ENCODE measurements at places on chromosomes 6 and 20.

DNA sequence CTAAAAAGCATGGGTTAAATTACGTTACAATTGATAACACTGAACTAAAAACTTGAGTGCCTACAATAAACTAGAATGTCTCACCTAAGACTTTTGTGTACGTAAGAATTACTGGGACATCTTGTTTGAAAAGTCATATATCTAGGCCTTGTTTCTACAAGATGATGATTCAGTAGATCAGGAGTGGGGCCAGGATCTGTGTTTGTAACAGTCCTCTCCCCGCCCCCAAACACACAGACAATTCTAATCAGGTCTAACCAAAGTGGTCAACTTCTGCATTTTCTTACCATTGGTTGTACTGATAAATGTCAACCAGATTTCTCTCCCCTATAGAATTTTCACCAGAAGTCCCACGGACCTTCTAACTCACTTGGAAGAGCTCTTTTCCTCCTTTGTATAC is 56.9 kb downstream of the RAMACL start:
- DNase-seq, result no peak

GRCh38 chr6:136031982-136032381 is 180.5 kb downstream of the PDE7B start:
- peak; percentile 4 for DNase-seq

GRCh38 chr6:73078908-73079610 is 146.2 kb downstream of the KHDC1L start:
- no peak for DNase-seq

GRCh38 chr6:135566311-135567068 is 69.0 kb upstream of the AHI1 start:
- DNase-seq, result no peak

GRCh38 chr6:157877573-157878438 is 54.8 kb downstream of the SNX9 start:
- no peak for DNase-seq

GRCh38 chr6:103522045-103522444 is 1337.7 kb downstream of the HACE1 start:
- DNase-seq, result no peak

GRCh38 chr6:139587469-139587868 is 213.0 kb upstream of the CITED2 start:
- no peak for DNase-seq

- no peak for DNase-seq
Observed at GRCh38 chr6:151349651-151350270, 41.6 kb downstream of the ZBTB2 start.

DNA sequence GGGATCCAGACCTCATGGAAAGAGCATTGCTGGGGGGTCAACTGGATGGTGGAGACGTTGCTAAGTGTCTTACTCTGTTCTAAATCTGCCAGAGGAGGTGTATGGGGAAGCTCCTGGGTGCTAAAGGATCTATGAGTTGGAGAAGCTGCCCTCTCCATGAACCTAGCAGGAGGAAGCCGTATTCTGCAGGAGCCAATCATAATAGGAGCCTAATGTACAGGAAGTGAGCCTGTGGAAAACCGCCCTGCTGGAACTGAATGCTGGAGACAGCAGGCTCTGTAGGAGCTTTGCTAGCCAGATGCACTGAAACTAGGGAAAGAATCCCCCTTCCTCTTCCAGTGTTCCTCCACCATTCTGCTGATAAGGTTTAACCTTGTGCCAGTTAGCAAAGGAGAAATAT is 10.9 kb downstream of the CASP8AP2 start:
- DNase-seq, result no peak

DNA sequence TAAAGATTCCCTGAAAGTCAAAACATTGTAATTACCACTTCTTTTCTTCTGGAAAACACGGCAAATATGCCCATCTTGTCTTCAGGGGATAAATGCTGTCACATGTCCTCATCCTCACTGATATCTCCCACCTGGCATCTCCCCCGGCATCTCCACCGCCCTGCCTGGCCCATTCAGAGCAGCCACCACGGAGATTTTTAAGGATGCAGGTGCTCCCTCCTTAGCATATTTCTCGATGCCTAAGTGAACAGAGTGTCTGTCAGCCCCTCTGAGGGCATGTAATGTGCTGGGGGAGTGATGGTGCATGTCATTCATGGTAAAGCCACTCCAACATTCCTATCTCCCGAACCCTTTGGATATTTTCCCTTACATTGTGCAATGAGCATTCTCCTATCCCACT is 215.5 kb downstream of the PREX1 start:
- DNase-seq, result no peak

- peak; percentile 71 for DNase-seq
Observed at GRCh38 chr6:16840725-16841124, 79.5 kb upstream of the ATXN1 start.

DNA sequence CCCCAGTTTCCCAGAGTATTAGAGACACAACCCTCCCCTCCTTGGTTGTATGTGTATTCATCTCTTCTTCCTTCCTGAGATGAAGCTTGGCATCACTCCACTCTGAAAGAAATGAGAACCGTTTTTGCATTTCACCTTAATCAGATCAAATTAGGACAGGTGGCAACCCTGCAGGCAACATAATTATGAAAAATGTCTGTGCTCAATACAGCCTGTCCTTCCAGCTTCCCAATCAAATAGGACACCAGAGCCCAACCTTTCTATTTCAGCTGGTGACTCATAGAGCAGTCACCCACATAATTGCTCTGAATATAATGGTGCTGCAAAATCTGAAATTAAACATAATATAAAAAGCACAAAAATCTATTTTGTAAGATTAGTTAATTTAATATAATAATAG is 310.2 kb upstream of the AGPAT4 start:
- DNase-seq, result no peak

DNA sequence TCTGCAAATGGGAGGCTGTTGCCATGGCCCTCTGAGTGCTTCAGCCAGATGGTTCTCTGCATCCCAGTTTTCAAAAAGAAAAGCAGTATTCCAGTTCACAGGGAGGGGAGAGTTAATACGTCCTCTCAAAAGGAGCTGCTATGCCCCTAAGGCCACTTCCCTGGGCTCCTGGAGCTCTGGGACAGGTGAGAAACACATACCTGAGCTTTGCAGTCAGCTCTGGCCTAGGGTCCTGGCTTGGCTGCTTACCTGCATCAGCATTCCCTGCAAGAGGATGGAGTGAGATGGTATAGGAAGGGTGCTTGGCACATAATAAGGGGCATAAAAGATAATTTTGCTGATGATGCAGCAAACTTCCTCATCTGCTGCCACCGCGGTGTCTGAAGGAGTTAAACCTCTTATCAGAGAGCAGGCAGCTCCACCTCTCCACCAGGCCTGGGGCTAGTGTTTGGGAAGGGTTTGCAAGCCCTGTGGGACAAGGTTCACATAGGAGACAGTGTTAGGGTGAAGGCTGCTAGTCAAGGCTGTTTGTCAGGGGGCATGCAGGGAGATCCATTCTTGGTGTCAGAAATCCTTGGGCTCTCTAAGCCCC is 62.7 kb downstream of the SLC24A3 start:
- no peak for DNase-seq

DNA sequence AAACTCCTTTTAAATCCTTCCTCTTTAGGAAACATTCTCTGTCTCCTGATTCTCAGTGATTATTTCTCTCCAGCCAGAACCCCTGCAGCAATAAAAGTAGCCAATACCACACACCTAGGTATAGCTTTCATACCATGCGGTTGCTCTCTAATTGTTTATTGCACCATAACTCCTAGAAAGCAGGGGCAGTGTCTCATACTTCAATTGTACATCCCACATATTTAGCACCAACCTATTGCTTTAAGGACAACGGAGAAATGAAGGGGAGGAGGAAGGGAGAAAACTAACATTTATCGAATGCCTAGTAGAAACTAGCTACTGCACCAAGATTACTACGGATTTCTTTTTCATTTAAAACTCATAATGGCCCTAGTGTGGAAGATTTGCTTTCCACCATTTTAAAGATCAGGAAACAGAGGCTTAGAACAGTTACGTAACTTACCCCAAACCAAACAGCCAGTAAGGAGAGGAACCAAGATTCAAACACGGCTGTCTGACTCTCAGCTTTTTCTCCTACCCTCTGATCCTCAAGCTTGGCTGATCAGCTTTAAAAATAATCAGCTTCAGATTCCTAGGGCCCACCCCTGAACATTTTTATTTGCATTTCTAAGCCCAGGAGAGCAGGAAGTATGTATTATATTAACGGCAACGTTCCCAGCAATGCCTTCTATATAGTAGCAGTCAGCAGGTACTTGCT is 43.4 kb upstream of the ATXN1 start:
- no peak for DNase-seq

DNA sequence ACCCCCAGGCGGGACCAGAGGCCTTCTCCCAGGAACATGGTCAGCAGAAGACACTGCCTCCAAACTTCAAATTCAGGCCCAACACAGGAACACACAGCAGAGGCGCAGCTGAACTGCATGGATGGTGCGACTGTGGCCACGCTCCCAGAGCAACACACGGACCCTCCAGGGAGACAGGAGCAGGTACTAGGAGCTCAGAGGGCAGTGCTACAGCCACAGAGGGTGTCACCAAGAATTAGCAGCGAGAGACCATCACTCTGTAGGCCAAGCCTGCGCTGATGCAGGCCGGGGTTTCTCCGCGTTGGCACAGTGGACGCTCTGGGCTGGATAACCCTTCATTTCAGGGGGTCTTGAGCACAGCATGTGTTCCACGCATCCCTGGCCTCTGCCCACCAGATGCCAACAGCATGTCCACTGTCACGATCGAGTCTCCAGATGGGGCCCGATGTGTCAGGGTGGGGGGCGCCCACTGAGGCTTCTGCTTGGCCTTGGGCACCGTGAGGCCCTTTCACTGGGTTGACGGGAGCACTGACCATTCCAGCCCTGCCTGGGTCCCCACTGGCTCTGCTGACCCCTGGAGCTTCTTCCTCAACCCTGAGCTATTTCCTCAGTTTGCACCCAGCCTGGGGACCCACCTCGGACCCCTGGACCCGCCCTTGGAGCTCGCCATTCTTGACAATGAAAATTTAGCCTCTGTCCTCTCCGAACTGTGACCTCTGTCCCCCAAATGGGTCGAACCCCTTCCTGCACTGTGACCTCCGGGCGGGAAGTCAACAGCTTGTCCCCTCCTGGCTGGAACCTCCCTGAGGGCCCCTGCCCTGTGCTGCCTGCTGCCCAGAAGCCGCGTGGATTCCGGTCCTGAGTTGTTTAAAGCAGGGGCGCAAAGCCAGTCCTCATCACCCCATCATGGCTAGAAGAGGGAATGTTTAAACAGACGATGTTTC is 239.4 kb downstream of the DLL1 start:
- no peak for DNase-seq

DNA sequence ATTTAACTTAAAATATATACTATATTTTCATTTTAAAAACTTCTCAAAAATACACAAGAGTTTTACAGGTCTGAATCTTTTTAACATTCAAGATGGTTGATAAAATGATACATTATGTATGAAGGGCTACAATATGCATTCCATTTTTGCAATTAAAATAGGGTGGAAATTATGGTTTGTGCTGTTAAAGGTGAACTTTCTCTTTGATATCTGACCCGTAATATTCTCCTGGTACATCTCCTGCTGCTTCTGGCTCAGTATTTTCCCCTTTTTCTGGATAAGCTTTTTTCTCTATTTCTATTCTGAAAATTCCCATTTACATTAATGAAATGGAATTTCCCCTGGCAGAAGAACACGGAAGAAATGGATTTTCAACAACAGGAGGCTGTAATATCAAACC is 27.4 kb upstream of the LCA5 start:
- DNase-seq, result no peak

- no peak for DNase-seq
Observed at GRCh38 chr6:5565971-5566370, 304.7 kb downstream of the FARS2 start.

- peak; percentile 51 for DNase-seq
Observed at GRCh38 chr20:17822039-17822438, 122.3 kb downstream of the BANF2 start.

DNA sequence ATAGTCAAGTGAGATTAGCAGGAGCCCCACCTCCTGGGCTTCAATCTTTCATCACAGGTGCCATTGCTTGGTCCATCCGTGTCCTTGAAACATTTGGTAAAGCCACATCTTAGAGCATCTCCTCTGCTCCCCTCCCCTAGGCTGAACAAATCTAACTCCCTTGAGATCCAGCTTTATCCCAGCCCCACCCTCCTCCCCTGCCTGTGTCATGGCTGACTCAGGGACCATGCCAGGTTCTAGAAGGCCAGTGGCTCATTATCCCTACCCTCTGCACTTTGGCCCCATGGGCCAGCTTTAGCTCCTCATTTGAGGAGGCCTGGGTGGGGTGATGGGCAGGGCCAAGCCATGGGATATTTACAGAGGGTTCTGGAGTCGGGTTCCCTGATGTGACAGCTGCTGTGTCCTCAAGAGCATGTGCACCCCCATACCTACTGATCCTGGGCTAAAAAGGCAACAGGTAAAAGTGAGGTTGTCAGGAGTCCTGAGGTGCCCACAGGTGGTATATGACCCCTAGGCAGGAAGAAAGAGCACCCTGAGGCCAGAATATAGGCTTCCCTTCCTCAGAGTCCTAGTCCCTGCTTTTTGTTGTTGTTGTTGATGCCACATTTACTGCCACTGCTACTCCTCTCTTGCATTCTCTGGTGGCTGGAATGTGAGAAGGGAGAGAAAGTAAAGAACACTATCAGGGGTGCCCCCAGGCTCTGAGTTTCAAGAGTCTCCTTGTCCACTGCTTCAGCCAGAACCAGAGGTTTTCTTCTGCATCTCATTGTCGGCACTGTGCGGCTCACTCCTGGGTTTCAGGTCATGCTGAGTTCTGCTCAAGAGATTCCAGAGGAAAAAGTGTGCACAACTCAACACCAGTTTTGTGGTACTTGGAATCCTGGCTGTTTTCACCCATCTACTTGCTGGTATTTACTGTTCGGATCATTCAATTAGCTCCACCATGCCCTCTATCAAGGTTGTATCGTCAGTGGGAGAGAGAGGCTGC is 228.4 kb downstream of the LRFN2 start:
- no peak for DNase-seq

DNA sequence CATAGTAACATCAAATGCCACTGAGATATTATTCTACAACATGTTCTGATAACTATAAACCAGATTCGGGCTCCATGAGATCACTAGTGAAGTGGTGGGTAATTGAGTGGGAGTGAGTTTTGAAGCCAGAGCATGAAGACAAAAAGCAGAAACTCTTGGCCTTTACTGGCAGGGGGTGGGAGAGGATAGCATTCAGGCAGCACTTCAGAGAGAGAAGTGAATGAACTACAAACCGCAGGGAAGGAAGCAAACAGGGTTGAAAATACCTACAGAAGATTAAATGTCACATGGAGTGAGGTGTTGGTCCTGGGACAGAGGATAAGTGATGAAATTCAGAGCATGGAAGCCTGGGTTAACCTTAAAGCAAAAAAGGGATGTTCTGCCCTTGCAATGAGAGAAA is 250.0 kb downstream of the EPM2A start:
- DNase-seq, result no peak

DNA sequence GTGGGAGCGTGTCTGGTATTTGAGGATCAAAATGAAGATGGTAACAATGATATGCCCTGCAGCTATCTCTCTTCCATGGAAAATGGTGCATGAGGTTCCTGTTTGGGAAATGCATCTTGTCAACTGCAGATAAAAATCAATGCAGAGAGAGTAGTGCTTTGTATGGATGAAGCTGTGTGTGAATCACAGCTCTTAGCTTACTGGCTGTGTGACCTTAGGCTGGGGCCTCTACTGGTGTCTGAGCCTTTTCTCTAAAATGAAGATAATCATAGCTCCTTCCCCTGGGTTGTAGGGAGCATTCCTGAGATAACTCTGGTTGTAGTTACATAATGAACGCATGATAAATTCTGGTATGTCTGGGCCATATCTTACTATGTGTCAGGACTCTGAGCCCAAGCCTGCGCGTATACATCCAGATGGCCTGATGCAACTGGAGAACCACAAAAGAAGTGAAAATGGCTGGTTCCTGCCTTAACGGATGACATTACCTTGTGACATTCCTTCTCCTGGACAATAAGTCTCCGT is 19.6 kb downstream of the ANGPT4 start:
- no peak for DNase-seq

GRCh38 chr6:11374036-11375010 is 141.9 kb upstream of the NEDD9 start:
- peak; percentile 92 for DNase-seq

Data from GM12865 (cell line).